NCI-H1436 treated with DMSO at 0.1 percent for 48 hours (cell line): ENCODE measurements at places on chromosomes 16 and 17.

GRCh38 chr16:59296888-59297287 lies 562.8 kb upstream of the GOT2 start:
- DNase-seq: no peak

GRCh38 chr17:69972251-69972650 lies 102.8 kb upstream of the KCNJ16 start:
- DNase-seq: no peak

DNA sequence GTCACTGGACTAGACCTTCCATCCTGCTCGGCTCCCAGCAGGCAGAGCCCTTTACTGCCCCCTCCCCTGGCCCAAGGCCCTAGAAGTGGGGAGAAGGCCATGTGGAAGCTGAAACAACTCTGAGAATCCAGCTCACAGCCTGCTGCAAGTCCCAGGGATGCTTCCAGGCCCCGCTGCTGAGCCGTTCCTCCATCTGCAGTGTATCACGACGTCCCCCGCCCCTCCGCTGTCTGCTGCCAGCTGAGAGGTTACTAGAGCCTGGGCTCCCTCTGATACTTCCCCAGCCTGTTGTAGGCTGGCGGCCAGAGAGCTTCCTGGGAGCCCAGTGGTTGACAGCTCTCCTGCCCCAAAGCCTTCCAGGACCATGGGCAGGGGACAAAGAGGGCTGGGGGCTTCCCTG lies 118.2 kb downstream of the MGAT5B start:
- no peak for DNase-seq

GRCh38 chr17:68398691-68399637 lies 58.3 kb downstream of the WIPI1 start:
- no peak for DNase-seq

GRCh38 chr16:15521390-15521757 lies 87.0 kb downstream of the BMERB1 start:
- no peak for DNase-seq

GRCh38 chr17:77472468-77473310 lies 331.9 kb downstream of the SEC14L1 start:
- DNase-seq: no peak

DNA sequence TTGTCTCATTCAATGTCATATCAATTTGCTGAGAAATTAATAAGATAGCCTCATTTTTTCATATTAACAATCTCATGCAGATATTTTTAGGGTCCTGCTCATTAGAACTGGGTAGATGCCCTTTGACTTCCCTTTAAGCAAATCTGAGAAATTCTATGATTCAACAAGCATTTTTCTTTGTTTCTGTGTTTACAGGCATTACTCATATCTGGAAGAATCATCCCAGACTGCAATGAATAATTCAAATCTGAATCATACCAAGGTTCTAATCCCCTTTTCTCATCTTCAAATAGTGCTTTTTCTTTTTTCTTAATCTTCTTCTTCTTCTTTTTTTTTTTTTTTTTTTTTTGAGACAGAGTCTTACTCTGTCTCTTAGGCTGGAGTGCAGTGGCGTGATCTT lies 69.2 kb upstream of the KIFC3 start:
- no peak for DNase-seq

GRCh38 chr17:77109764-77110359 lies 30.9 kb upstream of the SEC14L1 start:
- DNase-seq: no peak

DNA sequence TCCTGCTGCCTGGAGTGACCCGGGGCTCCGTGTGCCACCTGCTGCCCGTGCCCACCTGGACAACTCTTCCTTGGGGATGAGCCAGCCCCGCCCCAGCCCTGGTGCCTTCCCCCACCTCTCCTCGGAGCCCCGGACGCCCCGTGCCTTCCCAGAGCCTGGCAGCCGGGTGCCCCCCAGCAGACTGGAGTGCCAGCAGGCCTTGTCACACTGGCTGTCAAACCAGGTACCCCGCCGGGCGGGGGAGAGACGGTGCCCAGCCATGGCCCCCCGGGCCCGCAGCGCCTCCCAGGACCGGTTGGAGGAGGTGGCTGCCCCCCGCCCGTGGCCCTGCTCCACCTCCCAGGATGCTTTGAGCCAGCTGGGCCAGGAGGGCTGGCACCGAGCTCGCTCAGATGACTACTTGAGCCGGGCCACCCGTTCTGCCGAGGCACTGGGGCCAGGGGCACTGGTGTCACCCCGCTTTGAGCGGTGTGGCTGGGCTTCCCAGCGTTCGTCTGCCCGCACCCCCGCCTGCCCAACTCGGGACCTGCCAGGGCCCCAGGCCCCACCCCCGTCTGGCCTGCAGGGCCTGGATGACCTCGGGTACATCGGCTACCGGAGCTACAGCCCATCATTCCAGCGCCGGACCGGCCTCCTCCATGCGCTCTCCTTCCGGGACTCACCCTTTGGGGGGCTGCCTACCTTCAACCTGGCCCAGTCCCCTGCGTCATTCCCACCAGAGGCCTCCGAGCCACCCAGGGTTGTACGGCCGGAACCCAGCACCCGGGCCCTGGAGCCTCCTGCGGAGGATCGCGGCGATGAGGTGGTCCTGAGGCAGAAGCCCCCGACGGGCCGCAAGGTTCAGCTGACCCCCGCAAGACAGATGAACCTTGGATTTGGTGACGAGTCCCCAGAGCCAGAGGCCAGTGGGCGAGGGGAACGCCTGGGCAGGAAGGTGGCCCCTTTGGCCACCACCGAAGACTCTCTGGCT lies 38.4 kb downstream of the ARHGAP23 start:
- DNase-seq: no peak

- DNase-seq: no peak
These were observed 16.8 kb downstream of the G6PC3 start for GRCh38 chr17:44087319-44087718.

DNA sequence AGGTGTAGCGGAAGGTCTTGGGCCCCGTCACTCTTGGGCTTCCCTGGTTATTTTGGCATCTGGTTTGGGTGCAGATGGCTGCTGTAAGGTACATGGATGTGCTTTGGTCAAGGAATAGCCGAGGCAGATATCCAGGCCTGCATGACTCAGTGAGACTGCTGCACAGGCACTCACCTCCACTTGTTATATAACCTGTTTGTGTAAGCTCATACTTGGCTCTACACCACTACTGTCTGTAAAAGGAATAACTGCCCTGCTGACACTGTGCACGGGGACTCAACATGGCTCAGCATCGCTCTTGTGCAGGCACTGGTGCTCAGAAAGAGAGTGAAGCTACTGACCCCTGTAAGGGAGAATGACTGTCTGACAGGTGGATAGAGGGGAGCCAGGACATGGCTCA lies 42.3 kb upstream of the ARL4D start:
- no peak for DNase-seq

DNA sequence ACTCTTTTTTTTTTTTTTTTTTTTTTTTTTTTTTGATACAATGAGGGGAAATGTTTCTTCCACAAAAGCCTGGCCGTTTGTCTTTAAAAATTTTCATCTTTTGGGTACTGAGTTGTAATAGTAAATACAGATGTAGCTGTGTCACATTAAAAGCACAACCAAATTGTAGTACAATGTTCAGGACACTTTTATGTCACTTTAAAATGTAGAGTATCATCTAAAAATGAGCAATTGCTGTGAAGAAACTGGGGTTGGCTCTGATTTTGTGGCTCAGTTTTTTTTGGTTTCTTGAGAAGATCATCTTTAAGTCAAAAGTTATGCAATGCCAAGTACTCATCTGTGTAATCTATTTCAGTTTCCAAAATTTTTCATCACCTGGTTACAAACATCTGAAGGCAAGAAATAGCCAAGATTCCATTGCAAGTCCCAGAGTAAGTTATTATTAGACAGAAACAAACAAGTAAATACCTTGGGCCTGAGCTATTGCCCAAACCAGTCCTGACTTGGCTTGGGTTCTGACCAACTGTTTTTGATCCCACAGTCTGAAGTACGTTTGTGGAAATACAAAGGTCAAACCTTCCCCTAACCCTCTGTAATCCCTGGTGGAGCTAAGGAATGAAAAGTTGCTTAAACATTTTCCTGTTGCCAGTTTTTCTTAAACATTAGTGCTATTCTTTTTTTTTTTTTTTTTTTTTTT lies 717.2 kb downstream of the WWOX start:
- DNase-seq: no peak

- DNase-seq: no peak
These were observed 2.0 kb downstream of the TRIM47 start for GRCh38 chr17:75876190-75876937.

GRCh38 chr16:66605979-66606751 lies 1.7 kb downstream of the CMTM3 start:
- no peak for DNase-seq

DNA sequence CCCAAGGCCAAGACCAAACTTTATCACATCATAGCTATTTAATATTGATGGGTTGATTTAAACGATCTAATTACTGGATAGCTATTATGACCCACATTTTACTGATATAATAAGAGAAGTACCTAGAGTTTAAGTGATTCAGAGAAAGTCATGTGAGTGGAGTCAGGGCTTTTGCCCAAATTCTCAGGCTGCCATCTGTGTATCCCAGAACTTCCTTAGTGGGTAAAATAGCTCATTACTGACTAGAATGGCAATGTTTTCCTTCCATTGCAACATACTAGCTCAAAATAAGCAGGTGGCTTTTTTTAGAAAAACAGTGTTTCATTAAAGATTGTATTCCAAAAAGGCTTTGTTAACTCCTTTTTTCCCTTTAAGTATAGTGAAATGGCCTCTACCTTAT lies 113.9 kb upstream of the MAF start:
- no peak for DNase-seq

GRCh38 chr17:36506249-36506826 lies 19.9 kb downstream of the ZNHIT3 start:
- DNase-seq: no peak

DNA sequence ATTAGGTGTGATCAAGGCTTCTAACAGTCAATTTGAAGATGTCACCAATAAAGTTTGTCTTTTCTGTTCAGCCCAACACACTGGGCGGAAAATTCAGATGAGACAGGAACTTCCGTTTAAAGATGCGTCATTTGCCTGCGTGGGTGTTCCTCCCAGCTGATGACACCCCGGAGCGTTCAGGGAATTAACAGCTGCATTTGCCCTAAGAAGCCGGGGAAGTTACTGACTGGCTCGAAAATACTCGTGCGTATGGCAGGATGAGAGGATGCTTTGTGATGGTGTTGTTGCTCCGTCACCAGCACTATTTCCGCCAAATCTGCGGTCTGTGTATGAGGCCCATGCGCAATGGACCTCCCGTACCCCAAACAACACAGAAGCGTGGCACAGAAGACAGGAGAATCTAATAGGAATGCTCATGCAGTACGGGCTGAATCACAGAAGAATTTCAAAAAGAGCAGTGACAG lies 11.9 kb upstream of the PVALEF start:
- DNase-seq: no peak

DNA sequence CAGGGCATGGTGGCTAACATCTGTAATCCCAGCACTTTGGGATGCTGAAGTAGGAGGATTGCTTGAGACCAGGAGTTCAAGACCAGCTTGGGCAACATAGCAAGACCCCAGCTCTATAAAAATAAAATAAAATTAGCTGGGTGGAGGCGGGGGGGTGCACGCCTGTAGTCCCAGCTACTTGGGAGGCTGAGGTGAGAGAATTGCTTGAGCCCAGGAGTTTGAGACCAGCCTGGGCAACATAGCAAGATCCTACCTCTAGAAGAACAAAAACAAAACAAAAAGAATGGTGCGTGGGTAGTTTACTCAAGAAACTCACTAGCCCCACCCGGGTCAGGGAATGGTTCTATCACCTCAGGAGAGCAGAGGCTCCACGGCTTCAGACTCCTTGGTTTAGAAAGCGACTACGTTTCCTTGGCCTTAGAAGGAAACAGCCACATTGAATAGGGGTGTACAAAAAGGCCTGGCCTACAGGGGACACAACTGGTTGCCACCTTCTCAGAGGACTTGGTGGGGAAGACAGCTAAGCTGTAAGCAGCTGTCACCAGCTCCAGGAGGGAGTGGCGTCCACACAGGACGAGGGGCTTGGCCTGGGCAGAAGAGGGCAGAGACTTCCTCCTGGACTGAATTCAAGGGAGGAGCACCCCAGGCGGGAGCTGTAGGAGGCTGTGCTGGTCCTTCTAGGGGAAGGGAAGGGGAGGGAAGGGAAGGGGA lies 716 bp downstream of the TK1 start:
- DNase-seq: no peak

DNA sequence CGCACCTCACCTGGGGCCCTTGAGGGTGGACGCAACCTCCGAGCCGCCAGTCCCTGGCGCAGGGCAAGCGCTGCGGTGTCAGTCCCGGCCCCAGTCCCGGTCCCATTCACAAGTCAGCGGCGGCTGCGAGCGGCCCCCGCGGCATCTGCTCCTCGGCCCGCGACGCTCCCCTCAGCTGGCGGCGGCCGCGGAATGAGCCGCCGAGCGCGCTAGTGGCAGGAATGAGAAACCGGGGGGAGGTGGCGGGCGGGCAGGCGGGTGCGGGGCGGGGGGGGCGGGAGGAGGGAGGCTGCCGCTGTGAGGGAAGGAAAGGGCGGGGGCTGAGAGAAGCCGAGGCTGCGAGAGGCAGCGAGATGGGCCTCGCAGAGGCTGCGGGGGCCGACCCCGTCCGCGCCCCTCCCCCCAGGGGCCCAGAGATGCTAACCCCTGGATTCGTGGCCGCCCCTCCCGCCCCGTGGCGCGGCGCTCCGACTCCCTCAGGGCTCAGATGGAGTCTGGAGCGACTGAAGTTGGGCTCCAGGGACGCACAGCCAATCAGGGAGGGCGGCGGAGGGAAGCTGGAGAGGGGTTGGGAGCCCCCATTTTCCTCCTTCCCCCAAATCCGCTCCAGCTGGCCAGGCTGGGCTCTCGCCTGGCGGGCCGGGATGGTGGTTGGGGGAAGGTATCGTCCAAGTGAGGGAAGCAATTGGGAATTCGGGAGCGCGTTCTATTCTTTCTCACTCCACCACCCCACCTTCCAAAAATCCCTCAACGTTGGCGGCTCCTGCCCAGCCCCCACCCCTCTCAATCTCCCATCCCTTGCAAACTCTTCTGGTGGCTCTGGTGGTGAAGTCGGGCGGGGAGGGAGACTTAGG lies at the start of gene CDH11:
CDH11 (minus strand) TSS at position 194 of the 854 bp plus-strand sequence. CDS start 117,194 bp downstream, outside the sequence.
- no peak for DNase-seq

GRCh38 chr17:47244697-47245096 lies 8.9 kb upstream of the ITGB3 start:
- DNase-seq: no peak

DNA sequence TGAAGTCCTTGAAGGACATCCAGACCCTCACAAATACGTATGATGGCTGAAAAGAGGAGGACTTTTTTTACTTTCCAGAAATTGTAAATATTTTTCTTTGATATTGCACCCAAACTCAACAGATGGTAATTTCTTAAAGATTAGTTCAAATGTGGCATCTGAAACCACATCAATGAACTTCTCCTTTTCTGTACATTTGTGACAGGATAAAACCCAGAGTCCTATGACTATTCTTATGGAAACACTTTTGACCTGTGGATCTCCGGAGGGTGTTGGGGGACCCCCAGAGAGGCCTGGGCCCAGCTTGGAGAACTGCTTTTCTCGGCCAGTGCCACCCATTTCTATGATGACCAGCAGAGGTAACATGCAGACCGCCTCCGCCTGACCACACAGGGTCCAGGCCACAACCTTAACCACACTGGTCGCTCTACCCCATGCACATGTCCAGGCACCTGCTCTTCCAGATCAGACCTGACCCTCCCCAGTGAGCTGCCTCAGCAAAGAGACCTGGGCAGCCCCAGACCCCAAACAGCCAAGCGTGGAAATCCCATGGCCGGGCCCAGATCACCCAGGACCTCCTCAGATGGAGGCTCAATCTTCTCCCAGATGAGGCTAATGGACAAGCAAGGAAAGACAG lies 22.7 kb downstream of the RPH3AL start:
- no peak for DNase-seq

GRCh38 chr17:41518789-41519449 lies at the start of gene KRT15:
Gene KRT15 (minus strand): TSS chr17:41518890. CDS start chr17:41518827, 63 bp downstream.
- DNase-seq: no peak
